ENCODE measurements at places on chromosomes 7 and 10. TPM values are rescaled to one million over a fixed set of nuclear protein-coding genes. Genes with fewer than 3 reads are reported as not detected.

Gene TRIM74
- not detected for total RNA-seq

DNA sequence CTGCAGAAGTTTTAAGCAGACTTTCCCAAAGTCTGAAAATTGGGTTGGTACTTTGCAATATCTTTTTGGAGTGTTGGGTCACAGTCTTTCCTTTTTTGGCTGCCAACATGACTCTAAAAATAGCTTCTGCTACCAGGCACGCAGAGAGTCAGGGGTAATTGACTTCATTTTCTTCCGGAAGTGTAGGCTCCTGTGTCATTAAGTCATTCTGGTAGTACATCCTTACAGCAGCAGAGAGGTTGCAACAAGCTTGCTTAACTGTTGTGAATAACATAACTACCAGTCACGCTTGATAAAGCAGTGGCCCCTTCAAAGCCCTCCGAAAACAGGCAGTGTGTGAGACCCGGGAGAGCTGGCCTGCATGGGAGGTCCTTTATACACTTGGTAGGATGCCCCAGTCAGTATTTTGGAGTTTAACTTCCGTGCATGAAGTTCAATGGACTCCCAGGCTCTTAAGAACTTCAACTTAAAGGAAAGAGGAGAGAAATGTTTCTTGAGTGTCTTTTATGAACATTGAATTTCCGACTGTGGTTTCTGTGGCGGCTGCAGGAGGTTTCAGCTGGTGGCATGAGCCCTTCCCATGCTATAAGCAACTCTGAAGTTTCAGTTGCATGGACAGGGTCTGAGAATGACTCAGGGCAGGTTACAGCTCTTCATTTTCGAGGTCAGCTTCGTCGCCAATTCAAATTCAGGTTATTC is 310.7 kb downstream of the GALNT17 start:
- DNase-seq = no peak

DNA sequence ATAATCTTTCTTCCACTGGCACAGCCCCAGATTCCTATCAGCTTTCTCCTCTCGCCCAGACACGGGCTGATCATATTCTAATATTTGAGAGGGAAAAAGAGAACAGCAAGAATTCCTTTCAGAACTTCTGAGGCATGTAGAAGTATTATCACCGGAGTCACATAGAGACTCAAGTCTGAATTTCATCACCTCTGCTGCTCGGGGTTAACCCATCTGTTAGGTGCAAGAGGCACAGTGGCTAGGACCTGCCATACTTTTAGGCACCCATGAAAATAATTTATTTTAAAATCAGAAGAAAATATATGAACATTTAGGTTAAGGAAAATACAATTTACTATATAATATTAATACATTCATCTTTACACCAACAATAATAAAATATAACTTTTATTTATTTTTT is 21.0 kb downstream of the PANK1 start:
- no peak for DNase-seq

Gene ANKRD2
- not detected for total RNA-seq

DNA sequence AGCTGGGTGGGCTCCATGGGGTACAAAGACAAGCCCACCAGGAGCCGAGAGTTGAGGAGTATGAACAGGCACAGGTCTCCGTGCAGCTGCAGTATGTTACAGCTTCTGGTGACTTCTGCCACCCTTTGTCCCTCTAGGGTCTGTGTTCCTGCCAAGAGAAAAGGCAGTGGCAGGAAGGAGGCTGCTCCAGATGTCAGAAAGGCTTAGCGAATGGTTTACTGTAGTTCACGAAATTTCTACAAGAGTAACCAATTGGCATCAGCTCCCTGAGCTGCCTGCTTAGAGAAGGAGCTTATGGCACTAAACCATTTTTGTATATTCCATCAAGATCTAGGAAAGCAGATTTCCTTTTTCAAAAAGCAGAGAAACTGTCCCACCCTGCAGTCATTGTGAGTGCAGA is 48.2 kb upstream of the TMEM72 start:
- DNase-seq = no peak

Gene WAC
- 49.6 TPM for total RNA-seq

DNA sequence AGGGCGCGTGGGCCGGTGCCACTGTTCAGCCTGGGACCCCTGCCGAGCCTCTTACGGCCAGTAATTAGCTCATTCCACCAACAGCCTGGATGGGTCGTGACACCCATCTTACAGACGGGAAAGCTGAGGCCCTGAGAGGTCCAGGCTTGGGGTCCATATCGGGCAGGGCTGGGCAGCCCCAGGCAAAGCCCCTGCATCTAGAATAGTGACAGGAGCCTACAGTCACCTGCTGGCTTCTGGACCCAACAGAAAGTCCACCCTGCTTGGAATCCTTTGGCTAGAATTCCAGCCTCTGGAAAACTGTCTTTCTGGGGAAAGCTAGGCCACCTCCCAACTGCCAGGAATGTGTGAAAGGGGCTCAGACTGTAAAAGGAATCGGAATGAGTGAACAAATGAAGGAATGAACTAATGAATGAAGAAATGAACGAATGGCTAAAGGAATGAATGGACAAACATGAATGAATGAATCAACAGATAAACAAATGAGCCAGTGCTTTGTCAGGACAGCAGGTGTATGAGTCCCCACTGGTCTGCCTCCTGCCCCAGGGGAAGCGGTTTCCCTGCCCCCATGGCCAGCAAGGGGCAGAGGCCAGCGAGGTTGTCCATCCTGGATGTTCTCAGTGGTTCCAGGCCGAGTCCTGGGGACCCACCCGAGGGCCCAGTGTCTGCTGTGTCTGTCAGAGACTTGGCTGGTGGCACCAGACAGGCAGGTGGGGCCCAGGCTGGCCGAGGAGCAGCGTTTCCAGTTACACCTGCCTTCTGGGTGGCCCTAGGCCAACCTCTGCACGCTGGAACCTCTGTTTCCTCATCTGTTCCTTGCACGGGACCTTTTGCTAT is 24.1 kb upstream of the PDGFA start:
- DNase-seq = peak; percentile 25

Gene CCNY
- 80.4 TPM for total RNA-seq

DNA sequence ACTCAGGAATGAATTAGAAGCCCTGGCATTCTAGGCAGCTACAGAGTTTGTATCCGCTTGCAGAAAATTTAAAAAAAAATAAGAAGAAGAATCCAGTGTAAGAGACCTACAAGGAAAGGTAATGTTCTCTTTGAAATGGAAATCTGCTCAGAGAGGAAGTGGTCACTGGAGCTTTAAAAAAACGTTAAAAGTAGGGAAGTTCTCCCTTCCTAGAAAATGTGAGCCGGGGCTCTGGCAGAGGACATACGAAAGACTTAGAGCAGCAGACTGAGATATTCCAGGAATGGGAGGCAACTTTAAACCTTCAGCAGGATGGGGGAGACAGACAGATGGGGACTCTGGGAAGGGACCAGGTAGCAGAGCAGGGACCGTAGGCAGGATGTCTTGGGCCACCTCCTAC is 149.4 kb upstream of the NPS start:
- DNase-seq = no peak

Gene ARMC3
- not detected for total RNA-seq

Gene VWC2
- under 0.01 TPM for total RNA-seq

DNA sequence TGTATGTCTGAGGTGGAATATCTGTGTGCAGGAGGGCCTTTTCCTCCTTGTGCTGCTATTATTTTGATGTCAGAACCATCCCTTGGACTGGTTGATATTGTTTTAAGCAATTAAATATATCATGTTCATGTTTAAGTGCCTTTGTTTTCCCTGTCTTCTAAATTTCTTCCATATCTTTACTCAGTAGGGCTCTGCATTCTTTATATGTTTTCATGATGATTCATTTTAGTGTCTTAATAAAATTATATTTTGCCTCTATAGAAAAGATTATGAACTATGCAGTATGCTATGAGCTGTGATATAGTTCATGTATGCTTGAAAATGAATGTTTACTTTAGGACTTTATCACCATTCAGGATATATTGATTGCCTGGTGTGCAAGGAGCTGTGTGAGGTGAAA is 34.8 kb downstream of the AHR start:
- no peak for DNase-seq

Gene KCNIP2
- 1.2 TPM for total RNA-seq

- DNase-seq = no peak
Observed at GRCh38 chr7:36961693-36962092, 237.4 kb upstream of the AOAH start.

Measured in HT1080 (cell line).